ENCODE measurements at places on chromosomes 2 and 18. TPM values are rescaled to one million over a fixed set of nuclear protein-coding genes. Genes with fewer than 3 reads are reported as not detected.
A peak's percentile ranks its signal among the peaks of the same experiment; 100 is the strongest.

- DNase-seq, result no peak
Observed at GRCh38 chr18:326846-327245, 59.0 kb upstream of the THOC1 start.

GRCh38 chr2:66561645-66562303 is 126.8 kb downstream of the MEIS1 start:
- DNase-seq, result no peak

- no peak for DNase-seq
Observed at GRCh38 chr18:60506682-60507081, 134.1 kb upstream of the MC4R start.

DNA sequence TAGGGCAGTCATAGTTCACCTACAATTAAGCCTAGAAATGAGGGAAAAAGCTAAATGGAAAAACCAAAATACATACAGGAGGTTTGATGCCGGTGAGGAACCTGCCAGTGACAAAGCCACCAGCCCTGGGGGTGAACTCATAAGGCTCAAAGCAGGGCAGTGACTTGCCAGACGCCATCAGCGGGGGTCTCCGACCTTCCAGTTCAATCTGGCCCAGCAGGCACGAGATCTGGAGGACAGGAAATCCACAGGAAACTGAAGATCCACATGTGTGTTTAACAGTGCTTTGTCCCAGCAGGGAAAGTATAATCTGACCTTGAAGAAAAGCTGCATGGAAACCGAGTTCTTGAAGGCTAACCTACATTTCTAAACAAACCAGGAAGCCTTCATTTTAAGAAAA is 60.1 kb downstream of the POLR1A start:
- DNase-seq, result no peak

GRCh38 chr2:219630770-219631405 is 3.5 kb downstream of the SLC4A3 start:
- no peak for DNase-seq

DNA sequence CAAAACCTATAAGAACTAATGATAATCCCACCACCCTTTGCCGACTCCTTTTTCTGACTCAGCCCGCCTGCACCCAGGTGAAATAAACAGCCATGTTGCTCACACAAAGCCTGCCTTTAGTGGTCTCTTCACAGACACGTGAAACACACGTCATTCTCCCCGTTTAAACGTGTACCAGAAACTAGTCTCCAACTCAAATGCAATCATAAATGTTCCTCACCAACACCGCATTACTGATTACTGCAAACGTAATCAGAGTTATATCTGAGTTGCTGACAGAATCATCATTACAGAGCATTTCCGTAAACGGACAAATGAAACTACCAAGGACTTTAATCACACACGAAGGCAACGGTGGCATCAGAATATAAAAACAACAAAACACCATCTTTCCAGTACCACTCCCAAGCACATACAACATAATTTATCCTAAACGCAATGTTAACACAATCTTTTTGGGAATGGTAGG is 1.9 kb downstream of the CLK1 start:
- peak; percentile 67 for DNase-seq

GRCh38 chr18:59760619-59761600 is 63.7 kb upstream of the CCBE1 start:
- no peak for DNase-seq

- no peak for DNase-seq
Observed at GRCh38 chr18:48859311-48860268, 91.2 kb downstream of the SMAD7 start.

DNA sequence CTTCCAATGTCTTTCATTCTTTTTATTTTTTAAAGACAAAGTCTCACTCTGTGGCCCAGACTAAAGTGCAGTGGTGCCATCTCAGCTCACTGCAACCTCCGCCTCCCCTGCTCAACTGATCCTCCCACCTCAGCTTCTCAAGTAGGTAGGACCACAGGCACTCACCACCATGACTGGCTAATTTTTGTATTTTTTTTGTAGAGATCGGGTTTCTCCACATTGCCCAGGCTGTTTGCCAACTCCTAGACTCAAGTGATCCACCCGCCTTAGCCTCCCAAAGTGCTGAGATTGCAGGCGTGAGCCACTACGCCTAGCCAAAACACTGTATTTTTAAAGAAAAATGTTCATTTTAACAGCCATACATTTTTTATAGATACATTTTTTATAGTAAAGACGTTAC is 12.7 kb downstream of the GCKR start:
- DNase-seq, result no peak

GRCh38 chr2:153811516-153811915 is 60.2 kb upstream of the GALNT13 start:
- DNase-seq, result no peak

DNA sequence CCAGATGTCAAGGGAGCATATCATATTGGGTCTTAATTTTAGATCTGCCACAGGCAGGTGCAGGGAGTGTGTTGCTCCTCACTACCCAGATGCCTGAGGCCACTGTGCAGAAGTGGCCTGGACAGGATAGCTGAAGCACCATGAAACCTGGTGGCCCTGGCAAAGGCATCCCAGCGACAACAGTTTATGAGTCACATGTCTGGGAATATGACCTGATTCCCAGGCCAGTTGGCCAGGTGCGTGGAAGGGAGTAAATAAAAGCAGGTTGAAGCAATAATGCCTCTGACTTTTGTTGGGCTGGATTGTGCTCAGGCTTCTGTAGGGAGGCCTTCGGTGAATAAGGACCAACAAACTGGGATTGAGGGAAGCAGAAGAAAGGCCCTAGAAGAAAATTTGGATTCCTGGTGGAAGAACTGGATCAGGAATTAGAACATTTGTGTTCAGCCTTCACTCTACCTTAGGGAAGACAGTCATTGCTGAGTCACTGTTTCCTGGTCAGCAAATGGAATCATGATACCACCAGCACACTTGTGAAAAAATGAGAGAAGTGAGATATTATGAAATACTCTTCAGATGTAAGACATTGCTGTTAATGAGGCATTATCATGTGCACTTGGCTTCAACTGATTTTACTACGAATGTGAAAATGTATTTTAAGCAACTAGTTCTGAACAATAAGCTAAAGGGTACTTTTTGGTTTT is 78.4 kb upstream of the ZNF516 start:
- DNase-seq, result peak; percentile 75

DNA sequence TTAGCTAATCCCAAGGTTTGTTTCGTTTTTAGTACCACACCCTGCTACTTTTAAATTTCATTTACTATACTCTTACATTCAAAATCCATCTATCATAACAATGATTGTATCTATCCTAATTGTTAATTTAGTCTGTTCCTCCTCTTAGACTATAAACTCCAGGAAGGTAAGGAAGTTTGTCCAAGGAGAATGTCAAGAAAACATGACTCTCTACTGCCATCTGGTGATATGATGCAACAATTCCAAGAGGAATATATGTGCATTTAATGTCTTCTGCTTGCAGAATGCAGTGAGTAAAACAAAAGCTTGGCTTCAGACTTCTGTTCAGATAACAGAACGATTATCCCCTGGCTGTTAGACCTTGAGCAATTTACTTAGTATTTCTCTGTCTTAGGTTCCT is 1267.1 kb downstream of the LRP1B start:
- DNase-seq, result peak; percentile 65

GRCh38 chr2:118049816-118050140 is 35.9 kb upstream of the CCDC93 start:
- no peak for DNase-seq

DNA sequence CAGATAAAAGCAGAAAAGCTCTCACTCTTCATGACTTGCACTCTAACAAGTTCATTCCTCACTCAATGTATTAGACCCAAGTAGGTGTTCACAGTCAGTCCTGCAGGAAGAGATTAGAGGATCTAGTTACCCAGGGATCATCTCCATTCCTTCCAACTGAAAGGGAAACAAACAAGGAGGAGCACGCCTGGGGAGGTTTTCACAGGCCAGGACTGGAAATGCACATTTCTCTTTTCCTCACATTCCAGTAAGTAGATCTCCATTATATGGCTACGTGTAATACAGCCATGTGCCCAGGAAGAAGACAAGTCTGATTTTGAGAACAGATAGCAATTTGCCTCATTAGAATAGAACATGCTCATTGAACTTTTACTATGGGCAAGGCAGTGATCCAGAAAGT is 1132.2 kb upstream of the FAM98A start:
- no peak for DNase-seq

DNA sequence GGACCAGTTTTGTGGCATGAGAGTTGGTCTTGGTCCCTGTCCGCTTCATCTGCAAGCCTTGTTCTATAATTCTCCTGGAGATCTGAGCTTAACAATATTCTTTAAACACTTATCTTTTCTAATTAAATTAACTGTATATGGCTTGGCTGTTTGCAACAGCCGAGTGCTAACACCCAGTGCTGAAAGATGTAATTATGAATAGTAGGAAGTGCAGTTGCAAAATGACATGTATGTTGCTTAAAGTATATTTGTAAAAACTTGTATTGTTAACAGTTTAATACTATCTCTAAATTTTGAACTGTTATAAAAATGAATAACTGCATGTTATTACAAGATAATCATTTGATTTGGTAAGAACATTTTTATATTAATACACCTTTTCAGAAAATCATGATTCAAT is 45.1 kb downstream of the CCDC102B start:
- no peak for DNase-seq

DNA sequence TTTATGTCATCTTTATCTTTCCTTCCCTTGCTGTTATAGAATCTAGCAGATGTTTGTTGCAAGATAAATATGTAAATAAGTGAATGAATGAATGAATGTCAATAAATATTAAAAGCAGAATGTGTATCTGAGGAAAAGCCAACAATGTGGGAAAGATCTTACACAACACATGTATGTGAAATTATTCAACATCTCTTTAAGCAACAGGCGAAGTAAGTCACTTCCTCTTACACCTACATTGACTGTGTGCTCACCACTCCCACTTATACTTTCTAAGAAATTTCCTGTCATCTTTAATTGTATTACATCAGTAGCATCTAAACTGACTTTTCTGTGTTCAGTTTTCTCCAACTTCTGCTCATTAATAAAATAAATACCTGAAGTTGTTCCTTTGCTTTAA is 43.0 kb downstream of the RAD51AP2 start:
- DNase-seq, result no peak

DNA sequence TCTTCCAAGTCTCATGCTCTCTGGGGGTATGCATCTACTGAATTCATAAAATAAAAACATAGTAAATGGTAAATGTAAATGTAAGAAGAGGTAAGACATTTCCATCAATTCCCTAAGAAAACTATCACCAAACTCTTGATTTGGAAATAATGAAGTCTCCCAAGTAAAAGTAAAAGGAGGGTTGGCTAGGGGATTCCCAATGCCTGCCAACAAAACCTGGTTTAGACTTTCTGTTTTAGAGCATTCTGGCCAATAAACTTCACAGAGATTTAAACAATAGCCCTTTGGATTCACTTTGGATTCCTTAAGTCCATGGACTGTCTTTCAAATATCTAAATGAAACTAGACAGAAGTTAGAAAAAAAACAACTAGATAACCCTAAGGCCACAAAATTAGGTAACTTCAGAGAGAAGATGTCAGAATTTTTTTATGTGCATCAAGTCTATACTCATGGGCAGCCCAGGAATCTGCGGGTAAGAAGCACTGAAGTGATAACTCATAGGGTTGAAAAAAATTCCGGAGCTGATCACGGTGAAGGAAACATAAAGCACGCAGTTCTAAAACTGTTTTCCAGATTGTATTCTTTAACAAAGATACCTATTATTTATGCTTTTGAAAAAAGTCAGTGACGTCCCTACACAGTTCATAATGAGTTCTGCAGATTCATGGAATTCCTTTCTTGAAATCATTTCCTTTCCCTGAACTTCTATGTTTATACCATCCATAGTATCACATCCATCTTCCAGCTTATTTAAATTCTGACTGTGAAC is 263.6 kb downstream of the AFF3 start:
- peak; percentile 36 for DNase-seq

GRCh38 chr18:3712491-3712890 is 262.5 kb downstream of the TGIF1 start:
- no peak for DNase-seq

GRCh38 chr2:125901278-125901677 is 754.7 kb upstream of the GYPC start:
- DNase-seq, result no peak

DNA sequence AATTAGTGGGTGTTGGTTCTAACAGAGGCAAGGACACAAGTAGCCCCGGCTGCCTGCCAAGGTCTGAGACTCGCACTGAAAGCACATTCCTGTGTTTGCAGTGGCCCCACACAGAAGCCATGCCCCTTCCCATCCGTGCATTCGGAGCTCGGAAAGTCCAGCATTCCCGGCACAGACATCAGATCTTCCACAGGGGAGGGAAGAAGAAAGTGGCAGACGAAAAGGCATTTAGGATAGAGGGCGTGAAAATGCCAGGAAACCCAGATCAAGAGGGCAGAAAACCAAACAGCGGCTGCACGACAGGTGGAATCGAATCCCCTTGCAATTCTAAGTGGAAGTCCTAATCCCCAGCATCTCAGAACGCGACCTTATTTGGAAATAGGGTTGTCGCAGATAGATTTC is 105.5 kb upstream of the ASB18 start:
- no peak for DNase-seq

DNA sequence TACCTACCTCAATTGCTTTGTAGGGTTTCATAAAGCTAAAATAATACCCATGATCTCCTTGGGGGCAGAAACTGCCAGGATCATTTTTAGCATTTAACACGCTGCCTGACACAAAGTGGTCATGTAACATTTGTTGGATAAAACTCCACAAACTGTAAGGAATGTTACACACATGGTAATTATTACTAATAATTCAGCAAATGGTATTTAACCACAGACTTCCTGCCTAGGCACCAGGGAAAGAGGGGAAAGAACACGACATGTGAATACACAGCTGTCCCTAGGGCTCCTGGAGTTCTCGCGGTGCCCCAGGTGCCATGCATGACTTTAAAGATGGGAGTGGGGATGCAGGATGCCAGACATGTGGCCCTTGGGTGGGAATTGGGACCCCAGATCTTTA is 43.5 kb downstream of the ASAP2 start:
- DNase-seq, result no peak

DNA sequence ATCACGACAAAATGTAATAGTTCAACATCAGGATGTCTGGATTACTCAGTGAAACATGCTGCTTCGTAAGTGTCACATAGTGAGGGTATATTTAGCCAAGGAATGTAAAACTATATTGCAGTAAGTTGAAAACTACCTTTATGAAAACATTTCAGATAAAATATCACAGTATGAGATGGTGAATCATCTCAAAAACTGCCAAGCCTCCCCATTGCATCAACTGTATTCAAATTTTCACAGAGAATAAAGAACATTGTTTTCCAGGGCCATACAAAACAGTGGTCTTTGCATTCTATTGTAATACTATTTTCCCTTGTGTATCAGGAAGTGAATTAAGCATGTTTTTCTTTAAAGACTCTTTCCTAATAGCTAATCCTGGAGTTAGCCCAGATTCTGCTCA is 47.6 kb upstream of the MSTN start:
- DNase-seq, result no peak

NPPC gene
- total RNA-seq, result not detected

FOXD4L1 gene
- 0.25 TPM for total RNA-seq

RGPD3 gene
- 0.05 TPM for total RNA-seq

AKAIN1 gene
- total RNA-seq, result not detected

ATRAID gene
- 219 TPM for total RNA-seq

FBXO36 gene
- 1.4 TPM for total RNA-seq

ABCB11 gene
- not detected for total RNA-seq

LIMS4 gene
- total RNA-seq, result not detected

All from NCI-H460 (cell line).